ENCODE measurements at places on chromosomes 2 and 18.

DNA sequence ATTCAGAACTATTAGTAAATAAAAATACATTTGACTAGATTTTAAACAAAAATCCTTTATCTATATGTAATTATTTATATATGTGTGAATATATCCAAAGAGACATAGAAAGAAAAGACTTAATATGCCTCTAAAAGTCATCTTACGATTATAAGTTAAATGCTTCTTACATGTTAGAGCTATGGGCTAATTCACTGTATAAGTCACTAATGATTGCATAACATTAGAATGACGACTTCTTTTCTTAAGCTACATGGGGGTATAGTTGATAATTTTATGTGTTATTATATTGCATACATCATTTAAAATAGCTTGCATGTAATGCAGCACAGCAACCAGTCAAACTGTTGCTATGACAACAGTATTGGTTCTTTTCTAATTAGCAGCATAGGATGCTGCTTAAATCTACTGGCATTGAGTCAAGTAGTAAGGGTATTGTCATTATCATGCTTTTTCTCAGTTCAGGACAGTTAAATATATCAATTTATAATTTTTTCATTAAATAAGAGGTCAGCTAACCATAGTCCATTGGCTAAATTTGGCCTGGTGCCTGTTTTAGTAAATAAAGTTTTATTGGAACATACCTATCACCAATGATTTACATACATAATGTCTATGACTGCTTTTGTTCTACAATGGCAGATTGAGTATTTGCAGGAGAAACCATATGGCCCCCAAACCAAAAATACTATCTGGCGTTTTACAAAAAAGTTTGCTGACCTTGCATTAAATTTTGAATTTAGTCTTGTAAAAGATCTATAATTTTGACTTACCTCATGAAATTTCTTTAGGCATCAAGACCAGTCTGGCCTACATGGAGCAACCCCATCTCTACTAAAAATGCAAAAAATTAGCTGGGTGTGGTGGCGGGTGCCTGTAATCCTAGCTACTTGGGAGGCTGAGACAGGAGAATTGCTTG is 207.7 kb upstream of the ZSWIM2 start:
- DNase-seq, result no peak

GRCh38 chr2:11329776-11330175 is 14.7 kb downstream of the ROCK2 start:
- no peak for DNase-seq

- no peak for DNase-seq
Observed at GRCh38 chr2:24613154-24613814, 122.2 kb downstream of the NCOA1 start.

GRCh38 chr18:67243799-67244587 is 272.5 kb downstream of the DSEL start:
- no peak for DNase-seq

DNA sequence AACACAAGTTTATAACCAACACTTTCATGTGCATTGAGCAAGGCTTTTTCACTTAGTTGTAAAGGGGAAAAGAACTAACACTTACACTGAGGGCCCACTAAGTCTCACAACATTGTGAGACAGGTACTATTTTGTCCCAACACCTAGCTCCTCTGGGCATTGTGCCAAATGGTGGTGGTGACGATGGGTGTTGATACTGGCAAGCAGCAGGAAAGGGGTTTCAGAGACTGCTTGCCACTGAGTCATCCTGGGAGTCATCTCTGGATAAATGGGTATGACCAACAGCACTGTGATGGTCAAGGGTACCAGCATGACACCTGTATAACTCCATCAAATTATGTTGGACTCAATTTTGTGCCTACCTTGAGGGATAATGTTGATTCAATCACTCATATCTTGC is 138.8 kb upstream of the ITGA6 start:
- DNase-seq, result no peak

GRCh38 chr18:11368020-11368419 is 218.7 kb upstream of the PIEZO2 start:
- no peak for DNase-seq

- DNase-seq, result no peak
Observed at GRCh38 chr2:169711751-169712509, 17.7 kb downstream of the PHOSPHO2 start.

DNA sequence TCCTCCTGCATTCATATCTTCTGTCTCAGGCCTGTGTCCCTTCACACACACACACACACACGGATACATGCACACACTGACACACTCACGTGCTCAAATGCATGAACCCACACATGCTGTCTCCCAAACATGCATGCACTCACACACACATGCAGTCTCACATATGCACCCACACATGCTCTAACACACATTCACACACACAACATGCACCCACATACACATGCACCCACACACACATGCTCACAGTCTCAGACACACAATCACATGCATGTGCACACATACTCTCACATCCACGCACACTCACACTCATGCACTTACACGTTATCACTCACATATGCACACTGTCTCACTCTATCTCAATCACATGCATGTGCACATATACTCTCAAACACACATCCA is 1.9 kb upstream of the CD226 start:
- DNase-seq, result no peak

DNA sequence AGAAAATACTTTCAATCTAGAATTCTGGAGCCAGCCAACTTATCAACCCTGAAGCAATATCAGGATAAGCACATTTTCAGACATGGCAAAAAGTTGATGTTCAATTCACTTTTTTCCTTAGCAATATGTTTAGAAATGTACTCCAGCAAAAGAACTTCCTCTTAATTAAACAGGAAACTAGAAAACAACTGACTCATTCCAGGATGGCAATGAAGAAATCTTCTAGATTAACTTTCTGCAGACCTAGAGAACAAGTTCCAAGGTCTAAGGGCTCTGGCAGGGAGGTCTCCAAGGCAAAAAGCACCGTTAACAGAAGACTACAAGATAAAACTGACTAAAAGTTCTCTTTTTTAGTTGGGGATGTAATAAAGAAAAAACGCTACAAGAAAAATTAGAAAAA is 69.2 kb upstream of the VWC2L start:
- DNase-seq, result no peak

GRCh38 chr2:211133766-211134165 is 577.4 kb downstream of the CPS1 start:
- no peak for DNase-seq

DNA sequence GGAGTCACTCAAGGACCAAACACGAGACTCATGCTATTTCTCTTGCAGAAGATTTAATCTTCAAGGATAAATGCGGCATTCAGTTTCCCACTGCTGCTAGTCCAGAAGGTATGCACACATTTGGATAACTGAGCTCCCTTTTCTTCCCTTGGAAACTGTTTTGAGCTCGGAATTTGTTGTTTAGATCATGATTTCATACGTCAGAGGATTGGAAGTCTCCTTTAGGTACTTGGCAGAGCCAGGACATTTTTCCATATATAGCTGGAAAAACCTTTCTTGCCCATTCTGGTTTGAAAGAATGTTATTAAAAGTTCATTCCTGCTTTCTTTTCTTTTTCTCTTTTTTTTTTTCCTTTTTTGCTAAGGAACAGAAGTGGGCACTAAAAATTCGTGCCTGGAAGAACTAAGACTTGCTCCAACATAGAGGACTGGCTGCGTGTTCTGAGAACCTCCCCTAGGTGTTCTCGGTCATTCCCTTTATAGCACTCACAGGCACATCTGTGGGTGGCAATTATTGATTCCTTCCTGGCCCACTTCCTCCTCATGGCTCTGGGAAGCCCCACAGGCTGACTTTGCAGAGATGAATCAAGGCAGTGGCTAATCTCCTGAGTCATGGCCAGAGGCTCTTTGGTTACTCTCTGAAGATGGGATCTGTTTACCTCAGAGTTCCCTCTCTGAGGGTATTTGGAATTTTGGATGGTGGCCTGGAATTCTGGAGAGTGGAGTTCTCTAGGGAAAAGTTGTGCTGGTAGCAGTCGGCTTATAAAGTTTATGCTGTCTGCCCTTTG is 104.8 kb downstream of the PLCL1 start:
- DNase-seq, result no peak

GRCh38 chr2:105783151-105783738 is 38.5 kb downstream of the NCK2 start:
- no peak for DNase-seq

GRCh38 chr18:24189664-24190346 is 50.9 kb downstream of the CABYR start:
- no peak for DNase-seq

- no peak for DNase-seq
Observed at GRCh38 chr2:85999061-85999831, 106.4 kb downstream of the POLR1A start.

DNA sequence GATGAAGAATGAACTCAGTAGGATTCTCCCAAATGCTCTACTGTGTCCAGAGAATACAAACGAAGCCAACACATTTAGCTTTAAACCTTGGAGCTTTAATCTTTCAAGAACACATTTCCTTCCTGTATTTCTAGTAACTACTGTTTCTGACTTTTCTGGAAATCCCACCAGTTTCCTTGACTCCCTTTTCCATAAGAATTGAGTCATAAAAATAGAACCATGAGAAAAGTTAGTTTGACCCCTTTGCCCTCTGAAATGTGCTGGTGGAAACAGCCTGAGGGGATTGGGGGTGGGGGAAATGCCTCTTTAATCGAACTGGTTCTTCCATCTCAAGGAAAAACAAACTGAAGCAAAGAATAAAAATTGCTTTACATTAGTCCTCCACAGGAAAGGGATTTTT is 123.9 kb downstream of the TMEM17 start:
- no peak for DNase-seq

Measured in posterior vena cava (tissue), 2 donors.